ENCODE measurements at places on chromosomes 1 and 21.

DNA sequence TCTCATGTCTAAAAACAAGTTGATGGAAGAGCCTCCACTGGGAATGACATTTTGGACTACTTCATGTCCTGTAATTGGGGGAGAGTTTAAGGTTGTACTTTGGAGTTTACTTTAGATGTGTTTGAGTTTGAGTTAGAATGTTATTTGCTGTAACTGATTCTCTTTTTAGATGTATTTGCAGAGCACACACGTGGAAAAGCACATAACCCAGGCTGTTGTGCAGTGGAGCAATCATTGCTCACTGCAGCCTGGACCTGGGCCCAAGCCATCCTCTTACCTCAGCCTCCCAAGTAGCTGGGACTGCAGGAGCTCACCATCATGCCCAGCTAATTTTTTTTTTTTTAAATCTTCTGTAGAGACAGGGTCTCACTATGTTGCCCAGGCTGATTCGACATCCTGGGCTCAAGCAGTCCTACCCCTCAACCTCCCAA, 36.7 kb upstream of the SH3D21 start:
- DNase-seq = no peak

GRCh38 chr1:109501644-109502363, 7.7 kb downstream of the AMIGO1 start:
- no peak for DNase-seq

- DNase-seq = no peak
Measured at GRCh38 chr1:48917901-48918603, 141.4 kb upstream of the BEND5 start.

DNA sequence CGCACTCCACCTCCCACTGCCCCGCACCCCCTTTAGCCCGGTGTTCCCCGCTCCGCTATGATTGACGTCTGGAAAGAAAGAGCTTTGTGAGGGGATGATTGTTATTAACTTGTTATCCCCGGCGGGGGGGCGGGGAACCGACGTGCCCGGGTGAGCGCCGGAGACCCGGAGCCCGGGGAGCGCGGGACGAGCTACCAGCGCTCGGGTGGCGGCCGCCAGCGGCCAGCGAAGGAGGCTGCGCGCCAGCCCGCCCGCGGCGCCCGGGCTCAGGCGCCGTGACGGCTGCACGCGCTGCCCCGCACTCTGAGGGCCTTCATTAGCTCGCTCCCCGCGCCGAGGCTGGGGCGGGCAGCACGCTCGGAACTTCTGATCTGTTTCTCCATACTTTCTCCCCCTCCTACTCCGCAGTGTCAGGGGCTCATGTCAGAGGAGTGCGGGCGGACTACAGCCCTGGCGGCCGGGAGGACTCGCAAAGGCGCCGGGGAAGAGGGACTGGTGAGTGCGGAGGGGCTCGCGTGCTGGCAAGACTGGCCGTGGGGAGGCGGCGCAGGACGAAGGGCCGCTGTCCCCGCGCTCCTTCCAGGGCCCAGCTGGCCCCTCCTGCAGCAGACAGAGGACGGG, 2.1 kb downstream of the LHX8 start:
- no peak for DNase-seq

- no peak for DNase-seq
Measured at GRCh38 chr1:74368335-74368734, 133.1 kb downstream of the TNNI3K start.

- DNase-seq = no peak
Measured at GRCh38 chr1:92843046-92843423, 11.2 kb downstream of the RPL5 start.

GRCh38 chr1:170562646-170563338, 30.8 kb downstream of the GORAB start:
- DNase-seq = peak; percentile 8

DNA sequence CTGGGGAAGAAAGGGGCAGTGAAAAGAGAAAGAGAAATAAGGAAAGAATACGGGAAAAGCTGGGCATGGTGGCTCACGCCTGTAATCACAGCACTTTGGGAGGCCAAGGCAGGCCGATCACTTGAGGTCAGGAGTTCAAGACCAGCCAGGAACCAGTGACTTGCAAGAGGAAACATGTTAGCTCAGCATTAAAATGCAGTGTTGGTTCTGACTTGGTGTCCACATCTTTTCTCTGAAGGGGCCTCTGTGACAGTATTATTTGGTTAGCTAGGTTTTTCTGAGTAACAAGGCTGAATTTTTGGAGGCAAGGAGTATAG, 26.8 kb downstream of the IER5 start:
- no peak for DNase-seq

DNA sequence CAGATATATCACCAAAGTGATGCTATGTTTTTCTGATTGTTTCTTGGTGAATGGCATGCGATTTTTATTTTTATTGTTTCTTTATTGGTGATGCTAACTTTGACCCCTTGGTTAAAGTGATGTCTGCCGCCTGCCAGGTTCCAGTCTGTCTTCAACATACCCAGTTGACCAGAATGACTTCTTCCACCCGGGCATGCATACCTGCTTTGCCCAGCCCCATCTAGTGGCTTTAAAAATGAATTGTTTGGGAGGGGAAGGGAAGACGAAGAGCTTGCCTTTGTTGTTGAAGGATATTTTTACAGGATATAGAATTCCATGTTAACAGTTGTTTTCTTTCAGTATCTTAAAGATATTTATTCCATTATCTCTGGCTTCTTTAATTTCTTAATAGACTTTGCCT, 65.1 kb downstream of the ATG4C start:
- no peak for DNase-seq

GRCh38 chr1:167565922-167566321, 12.4 kb upstream of the CREG1 start:
- DNase-seq = no peak

- DNase-seq = no peak
Measured at GRCh38 chr21:34906401-34906800, 142.7 kb downstream of the RUNX1 start.

DNA sequence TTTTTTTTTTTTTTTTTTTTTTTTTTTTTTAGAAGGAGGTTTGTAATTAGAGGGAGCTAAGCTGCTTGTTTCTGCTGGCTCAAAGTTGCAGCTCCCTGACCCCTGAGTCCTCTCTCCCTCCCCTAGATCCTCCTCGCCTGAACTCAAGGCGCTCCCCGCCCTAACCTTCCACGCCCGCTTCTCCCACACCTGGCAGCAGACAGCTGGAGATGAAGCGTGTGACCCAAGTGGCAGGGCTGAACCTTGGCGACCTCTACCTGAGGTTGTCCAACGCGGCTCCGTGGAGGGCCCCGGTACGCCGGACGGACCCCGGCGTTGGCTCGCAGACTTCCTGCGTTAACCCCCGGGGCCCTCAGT, 795 bp downstream of the NGF start:
- no peak for DNase-seq

DNA sequence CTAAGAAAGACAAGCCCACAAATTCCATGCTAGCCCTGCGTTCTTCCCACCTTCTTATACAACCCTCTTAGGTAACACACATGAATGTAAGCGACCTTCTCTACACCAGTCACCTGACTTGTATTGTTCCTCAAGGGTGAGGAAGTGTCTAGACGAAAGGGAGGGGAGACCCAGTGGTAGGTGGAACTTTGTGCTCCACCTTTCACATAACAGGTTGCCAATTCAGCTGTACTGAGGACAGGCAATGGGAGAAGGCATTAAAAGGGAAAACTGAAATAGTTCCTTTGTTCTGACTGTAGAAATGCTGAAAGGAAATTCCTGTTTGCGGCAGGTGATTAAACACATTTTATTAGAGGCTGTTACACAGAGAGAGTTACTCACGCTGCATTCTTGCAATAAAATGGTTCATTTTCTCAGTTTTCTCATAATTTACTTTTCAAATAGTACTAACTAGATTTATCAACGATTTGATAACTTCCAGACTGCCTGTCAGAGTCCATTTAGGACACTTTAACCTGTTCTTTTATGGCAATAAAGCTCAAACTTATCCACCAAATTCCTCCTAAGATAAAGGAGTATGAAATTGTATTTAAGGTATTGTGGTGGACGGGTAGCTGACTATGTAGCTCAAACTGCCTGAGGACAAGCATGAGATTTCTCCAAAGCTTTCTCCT, 17.8 kb upstream of the CHRM3 start:
- DNase-seq = no peak

GRCh38 chr1:222010306-222010705, 268.4 kb upstream of the DUSP10 start:
- DNase-seq = no peak

DNA sequence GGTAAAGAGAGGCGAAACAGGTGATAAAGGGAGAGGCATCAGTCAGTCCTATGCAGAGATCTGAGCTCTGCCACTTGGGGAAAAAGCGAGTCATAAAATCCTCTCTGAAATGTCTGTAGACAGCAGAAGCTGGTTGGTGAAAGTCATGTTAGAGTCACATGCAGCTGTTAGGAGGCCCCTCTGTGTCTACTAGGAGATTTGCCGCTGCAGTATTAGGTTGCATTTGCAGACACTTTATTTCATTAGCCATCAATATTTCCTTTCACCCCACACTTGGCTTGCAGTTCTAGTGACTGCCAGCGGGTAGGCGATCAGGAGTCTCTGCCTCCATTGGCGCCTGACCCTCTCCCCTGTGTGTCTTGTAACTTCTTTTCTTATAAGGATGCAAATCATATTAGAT, 16.2 kb downstream of the ATP1A4 start:
- DNase-seq = no peak

GRCh38 chr21:43634618-43635017, 24.7 kb downstream of the HSF2BP start:
- DNase-seq = no peak

DNA sequence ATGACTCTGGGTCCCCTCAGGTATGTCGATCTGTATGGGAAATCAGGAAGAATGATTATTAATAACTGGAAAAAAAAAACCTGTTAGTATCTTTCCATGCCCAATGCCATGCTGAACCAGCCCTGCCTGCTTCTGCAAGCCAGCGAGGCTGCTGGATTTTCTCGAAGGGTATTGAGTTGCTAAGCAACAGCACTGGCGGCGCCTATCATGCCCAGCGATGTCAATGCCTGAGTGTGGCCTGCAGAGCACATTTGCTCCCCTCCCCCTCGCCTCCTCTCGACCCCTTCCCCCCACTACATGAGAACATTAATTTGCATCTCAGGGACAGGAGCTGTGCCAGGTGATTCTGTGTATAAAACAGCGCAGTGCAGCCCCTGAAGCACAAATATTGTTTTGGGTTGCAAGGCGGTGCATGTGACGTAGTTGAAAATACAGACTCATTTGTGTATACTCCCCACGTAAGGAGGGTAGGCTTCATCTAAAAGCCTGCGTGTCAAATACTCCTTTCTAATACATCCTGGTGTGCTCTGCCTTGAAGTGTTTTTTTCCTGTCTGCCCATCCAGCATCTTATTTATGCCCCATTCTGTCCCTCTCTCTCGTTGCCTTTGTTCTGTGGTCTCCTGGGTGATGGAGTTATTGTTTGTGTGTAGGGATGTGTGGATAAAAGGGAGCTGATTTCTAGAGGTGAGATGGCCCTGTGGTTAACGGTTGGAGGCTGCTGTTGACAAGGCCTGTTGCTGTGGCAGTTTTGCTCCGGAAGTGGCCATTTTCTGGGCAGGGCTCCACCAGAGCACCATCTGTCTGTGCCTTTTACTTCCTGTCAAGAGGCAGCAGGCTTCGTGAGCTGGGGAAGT, 32.7 kb upstream of the ATP5PO start:
- DNase-seq = no peak

GRCh38 chr1:19618428-19618827, 25.7 kb upstream of the NBL1 start:
- DNase-seq = no peak

DNA sequence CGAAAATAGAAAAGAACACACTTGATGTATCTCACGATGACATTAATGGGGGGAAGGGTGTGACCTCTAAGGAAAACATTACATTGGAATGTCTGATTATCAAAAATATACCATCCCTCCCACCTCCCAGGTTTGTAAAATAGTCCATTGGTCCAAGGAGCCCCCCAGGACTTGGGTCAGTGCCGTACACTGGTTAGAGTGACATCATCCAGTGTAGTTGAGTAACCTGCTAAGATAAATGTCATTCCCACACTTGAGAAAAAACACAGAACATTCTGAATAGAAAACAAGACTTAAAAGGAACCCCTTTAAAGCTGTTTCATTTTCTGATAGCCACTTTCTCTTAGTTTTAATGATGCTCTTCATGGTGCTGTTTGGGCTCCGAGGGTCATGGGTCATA, 15.2 kb downstream of the DDX20 start:
- DNase-seq = no peak

GRCh38 chr1:199422206-199422605, 605.3 kb upstream of the NR5A2 start:
- DNase-seq = no peak

GRCh38 chr1:54094001-54094729, 40.8 kb downstream of the TCEANC2 start:
- no peak for DNase-seq

DNA sequence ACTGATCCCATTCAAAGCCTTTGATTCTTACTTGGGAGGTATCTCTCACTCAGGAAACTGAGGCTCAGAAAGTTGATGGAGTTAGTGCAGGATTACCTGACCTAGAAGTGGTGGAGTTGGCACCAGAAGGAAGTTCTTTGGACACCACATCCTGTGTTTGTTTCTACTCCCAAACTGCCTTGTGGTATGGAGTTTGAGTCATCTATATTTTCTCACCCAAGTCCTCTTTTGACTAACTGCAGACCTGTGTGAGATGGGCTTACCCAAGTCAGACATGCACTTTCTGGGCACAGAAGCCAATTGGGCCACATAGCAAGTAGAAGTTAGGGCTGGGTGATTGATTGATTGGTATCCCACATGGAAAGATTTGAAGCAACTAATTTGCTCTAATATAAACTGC, 36.1 kb downstream of the FGGY start:
- DNase-seq = peak; percentile 39

- DNase-seq = no peak
Measured at GRCh38 chr1:221025956-221026355, 146.7 kb downstream of the HLX start.

DNA sequence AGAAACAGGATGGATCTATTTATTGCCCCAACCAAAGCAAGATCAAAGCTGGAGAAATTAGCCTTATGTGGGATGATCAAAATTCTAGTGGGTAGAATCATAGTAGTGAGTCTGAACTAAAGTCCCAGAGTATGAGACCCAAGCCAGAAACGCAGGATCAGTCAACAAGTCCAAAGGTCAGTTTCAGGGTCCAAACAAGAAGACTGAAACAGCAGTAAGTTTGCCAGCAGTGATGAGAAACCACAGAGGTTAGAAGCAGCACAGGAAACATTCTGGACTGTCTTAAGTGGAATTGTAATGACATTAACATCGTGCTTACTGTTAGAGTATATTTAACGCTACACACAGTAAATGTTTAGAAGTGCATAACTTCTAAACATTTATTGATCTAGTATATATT, 251.0 kb downstream of the LRRIQ3 start:
- DNase-seq = no peak

DNA sequence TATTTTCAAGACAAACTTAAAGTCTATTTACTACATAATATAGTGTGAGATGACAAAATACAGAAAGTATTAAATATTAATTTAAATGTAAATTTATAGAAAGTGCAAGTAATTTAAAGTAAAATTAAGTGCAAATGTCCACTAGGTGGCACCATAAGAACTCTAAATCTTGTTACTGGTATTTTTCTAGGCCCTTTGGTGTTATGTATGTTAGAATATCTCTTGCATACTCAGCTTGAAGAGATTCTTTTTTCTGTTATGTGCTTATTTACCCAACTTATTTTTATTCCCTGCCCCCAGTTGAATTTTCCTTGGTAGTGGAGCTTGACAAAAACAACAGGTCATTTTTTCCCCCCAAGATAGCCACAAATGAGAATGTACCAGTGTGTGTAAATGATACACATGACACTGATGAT, 71.5 kb downstream of the RPS6KC1 start:
- DNase-seq = no peak

- no peak for DNase-seq
Measured at GRCh38 chr1:179080866-179081686, 794 bp upstream of the TOR3A start.

- DNase-seq = no peak
Measured at GRCh38 chr1:184621260-184621659, 133.4 kb downstream of the EDEM3 start.

- no peak for DNase-seq
Measured at GRCh38 chr1:43005460-43006361, 47.0 kb upstream of the SLC2A1 start.

Measured in HL-60 (cell line).